ENCODE measurements at places on chromosomes 12 and 14.
A peak's percentile ranks its signal among the peaks of the same experiment; 100 is the strongest.

DNA sequence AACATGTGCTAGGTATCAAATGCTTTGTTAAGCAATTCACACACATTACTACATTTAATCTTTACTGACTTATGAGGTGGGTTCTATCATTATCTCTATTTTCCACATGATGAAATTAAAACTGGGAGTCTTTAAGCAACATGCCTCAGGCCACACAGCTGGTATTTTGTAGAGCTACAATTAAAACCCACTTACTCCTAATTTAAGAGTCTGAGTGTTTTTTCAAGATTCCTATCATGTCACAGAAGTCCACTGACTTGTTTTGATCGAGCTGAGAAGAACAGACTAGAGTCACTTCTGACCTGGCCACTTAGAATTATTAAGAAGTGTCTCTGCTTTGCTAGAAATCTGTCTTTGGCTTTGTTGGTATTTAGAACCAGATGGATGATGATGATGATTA lies 670.7 kb downstream of the NRXN3 start:
- DNase-seq, result no peak

DNA sequence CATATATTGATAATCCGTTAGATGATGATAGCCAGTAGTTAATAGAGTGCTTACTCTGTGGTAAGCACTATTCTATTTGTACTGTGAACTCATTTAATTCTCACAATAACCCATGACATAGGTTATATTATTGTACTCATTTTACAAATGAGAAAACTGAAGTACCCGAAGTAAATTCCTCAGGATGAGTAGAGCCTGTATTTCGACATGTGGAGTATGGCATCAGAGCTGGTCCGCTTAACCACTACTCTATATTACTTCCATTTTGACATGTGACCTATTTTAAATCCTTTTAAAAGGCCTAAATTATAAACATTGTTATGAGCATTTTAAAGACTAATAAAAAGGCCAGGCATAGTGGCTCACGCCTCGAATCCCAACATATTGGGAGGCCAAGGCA lies 8.0 kb upstream of the RAP1B start:
- DNase-seq, result no peak

DNA sequence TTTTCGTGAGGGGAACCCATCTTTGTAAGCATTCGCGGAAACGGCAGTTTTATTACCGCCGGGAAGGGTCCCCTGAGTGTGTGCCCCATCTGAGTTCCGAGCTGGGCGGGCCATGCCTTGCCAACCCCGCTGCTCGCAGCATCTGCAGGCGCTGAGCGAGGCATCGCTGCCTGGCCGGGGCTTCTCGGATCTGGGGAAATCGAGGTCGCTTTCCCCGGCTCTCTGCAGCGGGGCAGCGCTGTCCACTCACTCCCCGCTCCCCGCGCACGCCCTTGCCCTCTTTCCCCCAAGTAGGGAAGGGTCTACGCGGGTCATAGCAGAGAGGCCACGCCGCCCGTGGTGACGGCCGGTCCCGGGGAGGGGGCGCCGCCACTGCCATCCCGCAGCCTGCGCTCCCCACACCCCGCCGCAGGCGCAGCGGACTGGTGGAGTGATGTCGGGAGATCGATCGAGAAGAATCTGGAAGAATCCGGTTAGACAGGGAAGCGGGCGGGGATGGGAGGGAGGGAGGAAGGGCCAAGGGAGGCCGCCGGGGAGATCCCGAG lies 507 bp upstream of the FKBP4 start:
- DNase-seq, result peak; percentile 39

DNA sequence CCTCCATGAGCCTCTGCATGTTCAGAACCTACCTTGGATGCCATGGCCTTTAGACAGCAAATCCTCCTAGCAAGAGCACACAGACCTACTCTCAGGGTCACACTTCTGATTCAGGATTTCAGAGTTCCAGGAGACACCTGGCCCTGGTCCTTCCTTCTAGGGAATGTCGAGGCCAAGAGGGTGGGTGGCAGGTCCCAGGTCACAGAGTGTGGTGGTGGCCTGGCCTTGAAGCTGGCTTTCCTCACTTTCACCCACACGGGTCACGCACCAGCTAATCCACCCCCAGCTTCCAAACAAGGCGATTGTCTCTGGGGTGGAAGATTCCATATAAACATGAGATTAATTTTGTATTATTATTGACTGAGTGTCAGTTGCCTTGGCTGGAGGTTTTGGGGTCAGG lies 328.3 kb upstream of the RTL1 start:
- no peak for DNase-seq

GRCh38 chr12:32139064-32139421 lies 32.4 kb downstream of the BICD1 start:
- peak; percentile 72 for DNase-seq

GRCh38 chr12:79685068-79685467 lies 5.7 kb downstream of the PAWR start:
- DNase-seq, result no peak

DNA sequence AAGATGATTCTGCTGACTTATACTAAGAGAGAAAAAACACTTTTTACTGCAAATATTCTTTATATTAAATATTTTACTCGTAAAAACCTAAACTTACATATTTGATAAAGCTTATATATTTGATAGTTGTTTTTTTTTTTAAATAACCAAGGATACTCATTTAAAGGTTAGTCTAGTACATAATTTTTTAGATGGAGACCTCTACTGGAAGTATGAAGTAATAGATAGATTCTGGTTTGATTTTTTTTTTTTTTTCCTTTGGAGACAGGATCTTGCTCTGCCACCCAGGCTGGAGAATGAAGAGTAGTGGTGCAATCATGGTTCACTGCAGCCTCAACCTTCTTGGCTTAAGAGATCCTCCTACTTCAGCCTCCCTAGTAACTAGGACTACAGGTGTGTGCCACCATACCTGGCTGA lies 16.4 kb downstream of the ARID2 start:
- peak; percentile 13 for DNase-seq

- DNase-seq, result no peak
These were observed 387.5 kb downstream of the BCAT1 start for GRCh38 chr12:24561411-24561871.

DNA sequence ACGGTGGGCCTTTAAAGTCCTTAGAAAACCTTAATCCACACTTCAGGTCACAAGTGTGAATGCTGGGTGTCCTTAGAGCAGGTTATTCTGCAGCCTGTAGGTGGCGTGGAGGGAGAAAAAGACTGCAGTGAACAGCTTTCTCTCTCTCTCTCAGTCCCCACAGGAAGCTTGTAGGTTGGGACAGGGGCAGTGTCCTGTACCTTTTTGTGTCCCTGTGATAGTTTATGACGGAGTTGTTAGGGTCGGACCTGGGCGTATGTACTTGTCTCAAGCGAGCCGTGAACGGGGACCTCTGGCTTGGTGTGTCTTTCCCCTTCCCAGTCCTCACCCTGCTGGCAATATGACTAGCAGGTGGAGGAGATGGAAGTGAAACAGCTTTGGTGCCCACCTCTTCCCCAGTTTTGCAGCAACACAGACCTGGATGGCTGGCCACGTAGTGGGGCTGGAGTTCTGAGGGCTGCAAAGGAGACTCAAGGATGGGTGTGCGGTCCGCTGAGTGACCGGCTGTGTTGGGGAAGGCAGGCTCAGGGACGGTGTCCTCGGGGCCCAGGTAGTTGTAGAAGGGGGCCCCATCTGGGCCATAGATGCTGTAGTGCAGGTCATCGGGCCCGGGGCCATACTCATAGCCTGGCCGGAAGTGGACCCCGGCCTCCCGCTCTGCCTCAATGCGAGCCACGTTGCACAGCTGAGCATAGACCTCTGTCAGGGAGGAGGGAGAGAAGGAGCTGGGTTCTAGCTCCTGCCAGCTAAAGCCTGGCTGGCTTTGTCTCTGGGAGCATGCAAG lies 8.9 kb downstream of the ISCA2 start:
- peak; percentile 31 for DNase-seq

GRCh38 chr12:93483151-93483807 lies 16.0 kb downstream of the MRPL42 start:
- no peak for DNase-seq

DNA sequence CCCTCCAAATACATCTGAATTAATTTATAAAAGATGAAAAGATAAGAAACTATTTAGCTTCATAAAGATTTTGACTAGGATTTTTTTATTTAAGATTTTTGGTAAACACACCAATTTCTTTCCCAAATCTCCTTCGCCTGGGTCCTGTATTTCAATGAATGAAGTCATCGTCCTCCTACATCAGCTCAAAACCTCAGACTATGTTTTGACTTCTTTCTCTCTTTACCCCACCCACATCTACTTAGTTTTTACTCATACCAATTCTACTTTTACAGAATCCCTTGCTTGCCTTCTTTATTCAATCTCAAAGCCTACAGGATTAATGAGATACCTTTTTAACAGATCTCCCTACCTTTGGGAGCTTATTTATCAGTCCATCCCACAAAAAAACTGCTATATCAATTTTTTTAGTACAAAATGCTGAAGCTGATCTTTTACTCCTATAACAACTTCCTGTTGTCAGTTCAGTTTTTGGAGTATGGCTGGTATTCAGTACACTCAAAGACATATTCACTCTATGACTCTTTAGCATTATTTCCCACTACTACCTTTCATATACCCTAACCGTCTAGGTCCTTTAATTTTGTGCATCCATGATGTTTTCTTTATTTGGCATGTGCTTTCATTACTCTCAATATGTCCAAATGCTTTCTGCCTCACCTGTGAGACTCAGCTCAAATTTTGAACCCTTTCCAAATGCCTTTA lies 18.7 kb upstream of the CCDC91 start:
- no peak for DNase-seq

DNA sequence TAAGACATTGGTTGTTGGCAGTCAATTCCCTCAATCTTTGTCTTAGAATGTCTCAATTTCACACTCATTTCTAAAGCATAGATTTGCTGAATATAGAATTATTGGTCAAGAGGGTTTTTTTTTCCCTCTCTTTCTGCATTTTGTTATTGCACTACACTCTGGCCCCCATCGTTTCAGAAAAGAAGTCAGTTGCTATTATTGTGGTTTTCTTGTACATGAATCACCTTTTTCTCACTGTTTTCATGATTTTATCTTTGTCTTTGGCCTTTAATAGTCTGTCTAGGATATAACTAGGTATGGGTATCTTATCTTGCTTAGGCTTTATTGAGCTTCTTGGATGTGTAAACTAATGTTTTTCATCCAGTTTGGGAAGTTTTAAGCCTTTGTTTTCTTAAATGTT lies 194.3 kb upstream of the DAAM1 start:
- no peak for DNase-seq

DNA sequence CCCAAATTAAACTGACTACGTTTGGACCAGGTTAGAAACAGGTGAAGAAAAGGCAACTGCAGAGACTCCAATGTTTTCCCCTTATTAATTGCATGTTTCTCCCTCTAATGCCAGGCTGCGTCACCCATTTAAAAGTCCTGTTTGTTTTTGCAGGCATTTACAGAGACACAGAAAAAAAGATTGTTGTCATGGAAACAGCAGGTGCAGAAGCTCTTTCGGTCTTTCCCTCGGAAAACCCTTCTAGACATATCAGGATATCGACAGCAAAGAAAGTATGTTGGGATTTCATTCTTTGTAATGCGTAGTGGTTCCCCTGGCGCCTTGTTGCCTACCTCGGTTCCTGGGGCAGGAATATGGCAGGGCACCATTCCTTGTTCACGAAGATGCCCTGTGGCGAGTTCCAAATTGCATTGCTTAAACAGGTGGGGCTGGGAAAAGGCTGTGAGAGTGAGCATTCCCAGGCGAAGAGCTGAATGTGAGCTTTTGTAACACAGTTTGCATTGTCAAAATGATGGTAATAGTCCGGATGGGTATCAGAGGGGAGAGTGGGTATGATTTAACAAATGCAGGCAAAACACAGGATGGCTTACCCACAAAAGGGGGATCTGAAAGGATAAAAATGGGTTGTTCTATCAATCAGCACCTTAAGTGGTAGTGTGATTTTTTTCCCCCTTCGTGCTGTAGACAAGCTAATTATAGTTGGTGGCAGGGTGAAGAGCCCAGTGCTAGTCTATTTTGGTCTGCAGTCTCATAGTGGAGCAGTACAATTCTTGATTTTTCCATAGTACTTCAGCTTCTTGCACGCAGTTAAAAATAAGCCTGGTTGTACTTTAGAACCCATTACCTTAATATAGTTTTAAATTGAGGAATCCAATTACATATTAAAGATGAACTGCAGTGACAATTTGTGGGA lies 132.4 kb downstream of the GCH1 start:
- DNase-seq, result no peak

GRCh38 chr14:81506487-81506886 lies 27.2 kb downstream of the SEL1L start:
- no peak for DNase-seq

- no peak for DNase-seq
These were observed 231.2 kb upstream of the LHX5 start for GRCh38 chr12:113702836-113703235.

Measured in germinal center (tissue), 1 donor.